Hematopoietic multipotent progenitor cell treated with erythropoietin and hydrocortisone succinate and interleukin-3 and kit ligand, for 6 days (in vitro differentiated cells): ENCODE measurements at places on chromosomes 13 and 19.

DNA sequence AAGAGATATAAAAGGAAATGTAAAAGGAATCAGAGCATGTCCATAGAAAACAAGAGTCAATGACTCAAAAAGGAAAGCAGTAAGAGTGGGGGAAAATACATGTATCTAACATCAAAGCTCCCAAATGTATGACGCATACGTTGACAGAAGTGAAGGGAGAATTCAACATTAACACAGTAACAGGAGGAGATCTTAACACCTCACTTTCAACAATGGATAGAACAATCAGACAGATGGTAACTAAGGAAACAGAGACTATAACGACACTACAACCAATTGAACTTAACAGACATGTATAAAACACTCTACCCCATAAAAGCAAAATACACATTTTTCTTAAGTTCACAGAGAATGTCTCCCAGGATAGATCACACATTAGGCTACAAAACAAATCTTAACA lies 774.8 kb upstream of the ARGLU1 start:
- no peak for DNase-seq

- peak; percentile 11 for DNase-seq
Observed at GRCh38 chr13:76387566-76387965, 498.6 kb downstream of the KCTD12 start.

GRCh38 chr19:45498411-45499195 lies at the start of gene PPM1N:
Gene PPM1N (plus strand): TSS chr19:45498443. CDS start chr19:45498473, 30 bp downstream.
- peak; percentile 80 for DNase-seq

DNA sequence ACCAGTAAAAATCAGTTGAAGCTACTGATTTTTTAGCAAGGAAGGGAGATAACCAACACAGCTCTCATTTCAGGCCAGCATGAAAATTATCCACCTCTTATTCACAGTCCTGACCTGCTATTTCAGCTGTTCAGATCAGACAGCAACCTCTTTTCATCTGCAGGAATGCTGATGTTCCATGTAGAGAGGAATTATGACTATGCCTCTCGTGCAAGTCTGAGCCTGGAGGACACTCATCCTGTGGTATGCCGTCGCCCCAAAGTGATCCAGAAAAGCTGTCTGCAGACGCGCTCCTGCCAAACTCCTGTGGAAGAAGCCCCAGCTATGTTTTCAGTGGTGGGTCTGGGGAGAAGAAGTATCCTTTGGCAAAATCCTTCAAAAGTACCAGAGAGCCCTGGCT lies 563.5 kb upstream of the SLITRK1 start:
- DNase-seq, result no peak

GRCh38 chr13:24386816-24387708 lies 77.7 kb downstream of the C1QTNF9 start:
- no peak for DNase-seq

GRCh38 chr13:102847272-102848234 lies 1.7 kb downstream of the ERCC5 start:
- peak; percentile 76 for DNase-seq

DNA sequence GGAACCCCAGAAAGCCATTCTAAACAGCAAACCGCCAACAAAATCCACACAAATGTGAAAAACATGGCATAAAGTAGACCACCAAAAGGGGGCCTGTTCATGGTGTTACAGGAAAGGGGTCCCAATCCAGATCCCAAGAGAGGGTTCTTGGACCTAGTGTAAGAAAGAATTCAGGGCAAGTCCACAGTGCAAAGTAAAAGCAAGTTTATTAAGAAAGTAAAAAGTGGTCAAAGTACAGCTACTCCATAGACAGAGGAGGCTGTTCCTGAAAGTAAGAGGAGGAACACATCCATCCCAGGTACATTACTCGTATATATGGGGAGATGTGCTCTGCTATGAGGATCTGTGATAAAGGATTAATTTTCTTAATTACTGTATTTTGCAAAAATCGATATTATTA lies 67.8 kb upstream of the SLC15A1 start:
- no peak for DNase-seq

- peak; percentile 84 for DNase-seq
Observed at GRCh38 chr19:16076154-16076957, at the start of gene TPM4. Gene TPM4 (plus strand): TSS chr19:16076495. CDS start chr19:16076566, 71 bp downstream.

- no peak for DNase-seq
Observed at GRCh38 chr13:32660227-32660626, 74.0 kb downstream of the PDS5B start.

- no peak for DNase-seq
Observed at GRCh38 chr19:12665671-12666264, 774 bp downstream of the MAN2B1 start.

DNA sequence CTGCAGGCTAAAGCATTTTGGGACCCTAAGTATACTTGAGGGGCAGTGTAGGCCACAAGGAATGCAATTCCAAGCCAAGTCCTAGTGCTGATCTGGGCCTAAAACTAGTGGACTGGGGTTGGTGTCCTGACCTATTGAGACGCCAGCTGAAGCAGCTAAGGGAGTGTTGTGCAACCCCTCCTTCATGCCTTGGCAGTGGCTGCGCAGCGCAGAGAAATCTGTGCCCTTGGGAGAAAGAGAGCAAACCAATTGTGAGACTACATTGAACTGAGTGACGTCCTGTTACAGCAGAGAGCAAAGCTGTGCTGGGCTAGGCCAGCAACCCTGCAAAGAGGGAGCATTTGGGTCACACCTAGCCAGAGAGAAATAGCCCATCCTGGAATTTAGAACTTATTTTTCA lies 2715.0 kb upstream of the PCDH20 start:
- no peak for DNase-seq

- DNase-seq, result peak; percentile 24
Observed at GRCh38 chr13:75715601-75716523, 79.7 kb downstream of the LMO7 start.

DNA sequence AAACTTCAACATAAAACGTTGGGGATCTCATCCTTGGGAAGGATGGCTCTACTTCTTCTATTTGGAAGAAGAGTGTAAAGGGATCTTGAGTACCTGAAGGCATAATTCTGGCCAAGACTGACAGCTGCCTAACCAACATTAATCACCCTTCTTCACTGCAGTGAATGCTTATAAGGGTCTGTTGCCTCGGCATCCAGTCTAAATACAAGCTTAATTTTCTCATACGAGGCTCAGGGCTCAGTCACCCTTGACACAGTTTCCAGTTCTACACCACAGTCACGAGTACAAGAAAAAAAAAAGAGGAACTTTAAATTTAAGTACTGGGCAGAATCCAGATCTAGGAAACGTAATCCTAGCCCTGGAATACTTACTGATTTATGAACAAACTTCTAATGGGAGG lies 9.0 kb downstream of the FPR3 start:
- DNase-seq, result no peak

GRCh38 chr19:14088634-14089411 lies 1.7 kb downstream of the SAMD1 start:
- DNase-seq, result no peak
